Stomach (tissue), 19 donors: ENCODE measurements at places on chromosomes 4 and X. TPM values are rescaled to one million over a fixed set of nuclear protein-coding genes. Genes with fewer than 3 reads are reported as not detected.

The ZNF330 gene
- total RNA-seq: 24.1 TPM

The RIPPLY1 gene
- total RNA-seq: not detected

The RNF212 gene
- total RNA-seq: not detected

The CT45A5 gene
- not detected for total RNA-seq

The TLL1 gene
- 4.4 TPM for total RNA-seq

The GAGE12F gene
- not detected for total RNA-seq

The CTAG2 gene
- not detected for total RNA-seq

The CYSLTR1 gene
- total RNA-seq: 0.72 TPM

The SLC10A3 gene
- 13.4 TPM for total RNA-seq

The XAGE1A gene
- total RNA-seq: not detected

The COL4A6 gene
- total RNA-seq: 0.58 TPM

The DUSP21 gene
- not detected for total RNA-seq

The SOWAHB gene
- total RNA-seq: 6.2 TPM

The PRIMPOL gene
- 88.8 TPM for total RNA-seq

The ARHGEF6 gene
- total RNA-seq: 1.7 TPM

The HS6ST2 gene
- total RNA-seq: 0.29 TPM

The FAT1 gene
- 57.8 TPM for total RNA-seq

The PHKA2 gene
- total RNA-seq: 33.0 TPM

The CABS1 gene
- not detected for total RNA-seq

The DMRTC1B gene
- total RNA-seq: not detected

The VSIG1 gene
- total RNA-seq: 93.7 TPM

The SLC16A2 gene
- 4.4 TPM for total RNA-seq

The CENPVL1 gene
- total RNA-seq: not detected

The ZMAT1 gene
- 9.8 TPM for total RNA-seq

The UCP1 gene
- not detected for total RNA-seq

The XAGE5 gene
- total RNA-seq: not detected

The LEF1 gene
- total RNA-seq: 6.2 TPM

The PRRG1 gene
- 4.6 TPM for total RNA-seq

The CFI gene
- 1.2 TPM for total RNA-seq

The CCDC110 gene
- total RNA-seq: 7.6 TPM

The OPN1LW gene
- total RNA-seq: not detected

The GABRE gene
- total RNA-seq: 1,253 TPM

The AMOT gene
- 4.9 TPM for total RNA-seq

The CSAG3 gene
- total RNA-seq: not detected

The MAGEB4 gene
- not detected for total RNA-seq

The PKD2 gene
- total RNA-seq: 39.0 TPM

The TCEAL6 gene
- total RNA-seq: not detected

The AGTR2 gene
- total RNA-seq: not detected

The EFHC2 gene
- 0.87 TPM for total RNA-seq

The AFF2 gene
- total RNA-seq: not detected
